ENCODE measurements at places on chromosomes 2 and 18. TPM values are rescaled to one million over a fixed set of nuclear protein-coding genes. Genes with fewer than 3 reads are reported as not detected.

GRCh38 chr2:218015586-218016521 is 13.1 kb upstream of the TNS1 start:
- no peak for DNase-seq

- peak; percentile 84 for DNase-seq
Measured at GRCh38 chr18:3037423-3037915, 24.5 kb upstream of the LPIN2 start.

GRCh38 chr2:235041221-235041917 is 89.6 kb downstream of the SH3BP4 start:
- DNase-seq, result no peak

GRCh38 chr18:4854671-4855070 is 342.4 kb downstream of the AKAIN1 start:
- no peak for DNase-seq

GRCh38 chr2:207328944-207329386 is 163.2 kb upstream of the KLF7 start:
- DNase-seq, result no peak

DNA sequence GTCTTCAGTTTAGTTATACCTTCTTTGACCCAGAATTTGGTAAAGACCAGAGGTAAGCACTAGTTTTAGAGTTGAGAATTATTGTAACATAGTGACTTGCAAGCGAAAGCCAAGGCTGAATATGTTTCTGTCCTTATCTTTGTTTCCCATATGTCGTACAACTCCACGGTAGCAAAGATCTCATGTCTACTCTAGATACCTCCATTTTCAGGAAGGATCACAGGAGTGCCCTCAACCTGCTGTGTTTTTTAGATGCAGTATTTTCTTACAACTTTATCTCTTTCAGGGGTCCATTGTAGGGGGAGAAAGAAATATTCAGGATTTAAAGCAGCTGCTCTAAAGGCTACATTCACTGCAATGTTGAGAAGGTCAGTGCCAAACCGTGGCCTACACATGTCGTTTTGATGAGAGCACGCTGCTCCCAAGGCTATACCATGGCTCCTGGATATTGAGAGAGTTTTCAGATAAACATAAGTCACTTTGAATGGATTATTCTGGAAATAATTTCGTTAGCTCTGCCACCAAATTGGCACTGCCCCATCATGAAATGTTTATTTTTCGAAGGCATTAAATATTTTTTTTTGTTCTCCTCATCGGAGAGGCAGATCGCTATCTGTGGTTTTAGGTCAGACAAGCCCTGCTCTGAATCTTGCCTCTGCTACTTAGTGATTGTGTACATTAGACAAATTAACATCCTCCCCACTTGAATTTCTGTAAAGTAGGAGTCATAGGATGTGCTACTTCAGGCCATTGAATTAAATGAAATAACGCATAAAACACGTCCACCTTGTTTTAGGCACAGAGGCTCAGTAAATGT is 2.1 kb downstream of the RHBDD1 start:
- DNase-seq, result no peak

GRCh38 chr2:108612153-108612513 is 77.9 kb downstream of the LIMS1 start:
- no peak for DNase-seq

DNA sequence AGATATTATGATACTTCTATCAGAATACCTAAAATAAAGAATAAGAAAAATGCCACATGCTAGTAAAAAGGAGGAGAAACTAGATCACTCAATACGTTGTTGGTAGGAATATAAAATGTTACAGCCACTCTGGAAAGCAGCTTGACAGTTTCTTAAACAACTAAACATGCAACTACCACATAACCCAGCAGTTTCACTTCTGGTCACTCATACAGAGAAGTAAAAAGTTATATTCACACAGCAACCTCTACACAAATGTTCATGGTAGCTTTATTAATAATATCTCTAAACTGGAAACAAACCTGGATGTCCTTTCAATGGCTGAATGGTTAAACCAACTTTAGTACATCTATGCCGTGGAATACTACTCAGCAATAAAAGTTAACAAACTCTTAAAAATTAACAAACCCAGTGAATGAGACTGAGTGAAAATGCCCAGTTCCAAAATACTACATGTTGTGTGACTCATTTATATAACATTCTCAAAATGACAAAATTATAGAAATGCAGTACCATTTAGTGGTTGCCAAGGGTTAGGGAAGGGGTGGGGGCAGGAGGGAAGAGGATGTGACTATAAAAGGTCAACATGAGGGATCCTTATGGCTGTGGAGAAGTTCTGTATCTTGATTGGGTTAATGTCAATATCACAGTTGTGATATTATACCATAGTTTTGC is 124.1 kb downstream of the MMADHC start:
- no peak for DNase-seq

DNA sequence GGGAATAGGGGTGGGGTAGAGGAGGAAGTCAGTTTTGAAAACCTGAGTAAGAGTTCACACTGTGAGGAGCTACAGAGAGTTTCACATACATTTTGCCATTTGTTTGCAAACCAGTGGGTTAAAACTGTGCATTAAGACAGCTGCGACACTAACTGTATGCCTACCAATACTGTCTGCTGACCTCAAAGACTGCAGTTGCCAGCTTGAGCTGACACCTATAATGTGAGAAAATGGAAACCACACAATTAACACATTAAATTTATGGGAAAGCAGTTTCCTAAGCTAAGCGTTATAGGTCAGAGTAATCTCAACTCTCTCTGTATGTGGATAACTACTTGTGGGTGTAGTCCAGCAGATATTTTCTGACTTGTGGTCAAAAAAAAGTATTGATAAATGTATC is 756.6 kb upstream of the GCFC2 start:
- no peak for DNase-seq

- DNase-seq, result peak; percentile 74
Measured at GRCh38 chr2:111117598-111118480, 2.9 kb upstream of the BCL2L11 start.

DNA sequence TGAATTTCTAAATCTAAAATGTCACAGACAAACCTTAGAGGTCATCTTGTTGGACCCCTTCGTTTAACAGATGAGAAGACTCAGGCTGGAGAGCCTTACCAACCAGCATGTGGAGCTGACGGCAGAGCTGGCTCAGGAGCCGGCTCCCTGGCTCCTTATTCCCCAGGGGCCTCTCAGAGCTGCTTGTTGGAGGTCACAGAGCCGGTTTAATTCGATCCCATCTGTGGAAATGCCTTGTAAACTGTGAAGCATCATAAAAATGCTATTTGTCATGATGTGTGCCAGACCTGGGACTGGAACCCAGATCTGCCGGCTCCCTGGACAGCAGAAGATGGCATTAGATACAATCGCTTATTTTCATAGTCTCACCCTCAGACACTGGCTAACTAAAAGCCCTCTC is 8.2 kb upstream of the CIB4 start:
- no peak for DNase-seq

- no peak for DNase-seq
Measured at GRCh38 chr2:206940546-206940945, 1.2 kb downstream of the CPO start.

- DNase-seq, result no peak
Measured at GRCh38 chr18:8097927-8098326, 511.3 kb upstream of the RAB12 start.

The NEU2 gene
- polyA plus RNA-seq, result not detected

The CLHC1 gene
- polyA plus RNA-seq, result 5.6 TPM

The DUSP11 gene
- 60.2 TPM for polyA plus RNA-seq

The CCT4 gene
- polyA plus RNA-seq, result 124 TPM

The SCN2A gene
- 1.8 TPM for polyA plus RNA-seq

The CRYGB gene
- not detected for polyA plus RNA-seq

The HOXD12 gene
- polyA plus RNA-seq, result 0.14 TPM

The POTEJ gene
- polyA plus RNA-seq, result not detected

Data from GM23248 (cell line).